Endothelial cell (in vitro differentiated cells): ENCODE measurements at places on chromosomes 2 and 18.

DNA sequence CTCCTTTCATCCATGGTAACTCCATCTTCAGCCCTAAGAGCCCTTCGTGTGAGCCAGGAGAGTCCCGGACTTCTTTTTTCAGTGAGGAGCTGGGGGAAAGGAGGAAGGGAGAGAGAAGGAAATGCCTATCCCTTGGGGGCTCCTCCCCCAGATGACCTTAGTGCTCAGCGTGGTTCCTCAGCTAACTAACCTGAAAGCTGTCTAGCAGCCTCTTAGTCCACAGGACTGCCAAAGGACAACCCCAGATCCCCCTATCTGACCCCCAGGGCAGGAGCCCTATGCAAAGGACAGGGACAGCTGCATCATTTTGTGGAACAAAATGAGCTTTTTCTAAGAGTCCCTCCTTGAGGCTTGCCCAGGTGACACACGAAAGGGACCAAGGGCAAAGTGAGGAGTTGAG, 7.9 kb downstream of the SPR start:
- DNase-seq: no peak

DNA sequence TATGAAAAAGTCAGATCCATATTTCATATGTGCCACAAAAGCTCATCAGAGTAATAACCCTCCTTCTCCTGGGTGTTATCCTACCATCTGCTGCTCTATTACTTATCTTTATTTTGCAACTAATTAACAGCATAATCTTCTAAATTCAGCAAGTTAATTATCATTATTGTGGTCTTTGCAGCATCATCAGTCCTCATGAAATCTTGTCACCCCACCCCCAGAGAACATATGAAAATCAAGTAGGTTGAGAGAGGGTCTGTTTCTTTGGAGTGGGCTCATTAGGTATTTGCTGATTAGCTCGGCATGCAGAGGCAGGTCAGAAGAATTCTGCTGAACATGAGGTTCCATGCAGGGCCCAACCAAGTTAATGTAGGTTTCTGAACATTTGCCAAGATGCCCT, 64.8 kb downstream of the ATF2 start:
- no peak for DNase-seq

- no peak for DNase-seq
Measured at GRCh38 chr2:182584462-182584861, 131.6 kb upstream of the DNAJC10 start.

- DNase-seq: no peak
Measured at GRCh38 chr18:39596891-39597290, 2031.3 kb upstream of the CELF4 start.
